ENCODE measurements at places on chromosomes 16 and 17.

DNA sequence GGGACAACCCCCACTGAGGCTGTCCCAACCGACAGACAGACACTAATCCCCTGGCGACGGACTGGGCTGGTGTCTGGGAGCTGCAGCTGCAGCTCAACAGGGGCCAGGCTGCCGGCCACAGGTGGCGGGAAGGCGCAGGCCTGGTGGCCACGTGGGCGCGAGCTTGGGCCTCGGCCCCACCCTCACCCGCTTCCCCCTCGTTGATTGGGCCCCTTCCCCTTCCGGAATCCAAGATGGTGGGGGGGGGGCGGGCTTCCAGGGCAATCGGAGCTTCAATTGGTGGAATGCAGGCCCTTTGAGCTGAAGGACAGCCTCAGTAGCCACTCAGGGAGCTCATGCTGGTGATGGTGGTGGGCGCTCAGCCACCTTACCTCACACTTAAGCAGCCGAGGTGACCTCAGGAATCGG is 8.7 kb upstream of the TBX4 start:
- no peak for DNase-seq

DNA sequence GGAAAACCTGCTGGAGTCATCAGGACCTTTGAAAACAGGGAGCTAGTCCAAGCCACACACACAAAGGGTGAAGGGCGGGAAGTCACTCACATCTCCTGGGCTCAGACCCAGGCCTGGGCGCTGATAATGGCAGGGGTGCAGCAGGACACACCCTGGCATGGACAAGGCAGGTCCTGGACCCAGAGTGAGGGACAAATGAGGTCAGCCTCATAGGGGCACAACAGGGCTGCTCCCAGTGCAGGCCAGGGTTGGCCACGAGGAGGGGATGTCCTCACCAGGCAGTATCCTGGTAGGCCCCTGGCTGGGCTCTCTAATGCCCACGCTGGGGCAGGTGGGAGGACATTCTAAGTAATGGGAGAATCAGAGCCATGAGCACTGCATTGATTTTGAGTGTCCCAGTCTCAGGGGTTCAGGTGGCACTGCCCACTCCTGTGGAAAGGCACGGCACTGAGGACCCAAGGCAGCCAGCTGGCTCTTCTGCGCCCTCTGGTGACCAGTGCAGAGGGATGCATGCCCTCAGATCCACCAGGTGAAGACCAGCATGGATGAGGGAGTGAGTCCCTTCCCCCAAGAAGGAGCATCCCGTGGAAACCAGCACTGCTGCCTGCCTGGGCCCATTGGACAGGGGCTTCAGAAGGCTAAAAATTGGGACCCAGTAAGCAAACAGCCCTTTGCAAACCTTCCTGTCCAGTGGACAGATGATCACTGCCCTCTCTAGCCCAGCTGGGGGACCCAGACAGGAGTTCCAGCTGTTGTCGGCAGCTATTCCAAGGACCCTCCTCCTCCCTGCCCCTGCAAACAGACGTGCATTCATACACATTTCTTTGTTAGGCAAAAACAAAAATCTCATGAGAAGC is 23.4 kb upstream of the SREBF1 start:
- DNase-seq = peak; percentile 71

DNA sequence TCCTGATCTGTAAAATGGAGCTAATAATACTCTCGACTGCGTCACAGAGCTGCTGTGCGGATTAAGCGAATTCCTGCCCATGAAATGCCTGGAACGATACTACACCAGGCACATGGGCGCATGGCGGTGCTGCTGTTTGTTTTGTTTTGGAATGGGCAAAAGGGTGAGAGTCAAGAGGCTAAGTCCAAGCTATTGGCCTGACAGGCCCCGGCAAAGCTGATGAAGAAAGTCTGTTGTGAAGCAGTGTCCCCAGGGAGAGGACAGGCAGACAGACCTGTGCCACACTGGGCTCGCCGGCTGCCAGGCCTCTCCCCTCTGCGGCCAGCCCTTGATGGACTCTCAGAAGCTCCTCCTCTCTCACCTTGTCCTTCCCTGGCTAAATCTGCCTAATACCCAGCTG is 31.3 kb upstream of the RASD1 start:
- DNase-seq = no peak

GRCh38 chr17:30554839-30555751 is 77.9 kb downstream of the GOSR1 start:
- DNase-seq = no peak

Measured in T-cell (primary cell).